ENCODE measurements at places on chromosomes 7 and 10. TPM values are rescaled to one million over a fixed set of nuclear protein-coding genes. Genes with fewer than 3 reads are reported as not detected.

TFPI2 gene
- 417 TPM for total RNA-seq

PDZD8 gene
- total RNA-seq = 13.5 TPM

ZC3HAV1L gene
- 13.5 TPM for total RNA-seq

GTF2I gene
- total RNA-seq = 78.1 TPM

TCERG1L gene
- total RNA-seq = not detected

NRG3 gene
- total RNA-seq = under 0.01 TPM

GNGT1 gene
- not detected for total RNA-seq

ZNF727 gene
- 0.38 TPM for total RNA-seq

NEURL1 gene
- under 0.01 TPM for total RNA-seq

PIP4K2A gene
- 38.6 TPM for total RNA-seq

TMEM196 gene
- total RNA-seq = not detected

GPR15LG gene
- total RNA-seq = not detected

CFAP70 gene
- 0.38 TPM for total RNA-seq

C10orf53 gene
- total RNA-seq = not detected

GRK5 gene
- total RNA-seq = 60.9 TPM

SAP25 gene
- total RNA-seq = not detected

SUN3 gene
- total RNA-seq = not detected

CUEDC2 gene
- total RNA-seq = 39.2 TPM

RELN gene
- 94.7 TPM for total RNA-seq

CALHM3 gene
- total RNA-seq = not detected

DNAJC2 gene
- 16.3 TPM for total RNA-seq

SPDYE9 gene
- total RNA-seq = not detected

AIMP2 gene
- 56.0 TPM for total RNA-seq

TCTN3 gene
- 38.9 TPM for total RNA-seq

FEZF1 gene
- not detected for total RNA-seq

ANLN gene
- 118 TPM for total RNA-seq

SPDYE2B gene
- not detected for total RNA-seq

MKI67 gene
- total RNA-seq = 20.3 TPM

KLLN gene
- 0.58 TPM for total RNA-seq

TNS3 gene
- 74.7 TPM for total RNA-seq

XRCC2 gene
- total RNA-seq = 1.1 TPM

EPHB6 gene
- total RNA-seq = 11.5 TPM

STRA8 gene
- total RNA-seq = not detected

SSMEM1 gene
- total RNA-seq = 0.19 TPM

CDK14 gene
- 39.7 TPM for total RNA-seq

HOXA7 gene
- not detected for total RNA-seq

NUB1 gene
- total RNA-seq = 56.7 TPM

DGKB gene
- total RNA-seq = 0.58 TPM

ZNF467 gene
- 0.77 TPM for total RNA-seq

ABCB1 gene
- 2.0 TPM for total RNA-seq

CHAT gene
- total RNA-seq = not detected

FFAR4 gene
- not detected for total RNA-seq

DPY19L1 gene
- 61.9 TPM for total RNA-seq

SPDYE2 gene
- total RNA-seq = not detected

PRSS1 gene
- not detected for total RNA-seq

TEX36 gene
- total RNA-seq = not detected

NPY gene
- total RNA-seq = not detected

OPN4 gene
- total RNA-seq = not detected

MNX1 gene
- not detected for total RNA-seq

CYP3A5 gene
- total RNA-seq = under 0.01 TPM

STEAP4 gene
- total RNA-seq = 0.19 TPM

RET gene
- 0.58 TPM for total RNA-seq

PHYHIPL gene
- not detected for total RNA-seq

VWDE gene
- 0.19 TPM for total RNA-seq

CLRN3 gene
- total RNA-seq = not detected

TRIM50 gene
- not detected for total RNA-seq

All from regular cardiac myocyte (primary cell).